BJ (cell line): ENCODE measurements at places on chromosomes 5 and 9. TPM values are rescaled to one million over a fixed set of nuclear protein-coding genes. Genes with fewer than 3 reads are reported as not detected.

DNA sequence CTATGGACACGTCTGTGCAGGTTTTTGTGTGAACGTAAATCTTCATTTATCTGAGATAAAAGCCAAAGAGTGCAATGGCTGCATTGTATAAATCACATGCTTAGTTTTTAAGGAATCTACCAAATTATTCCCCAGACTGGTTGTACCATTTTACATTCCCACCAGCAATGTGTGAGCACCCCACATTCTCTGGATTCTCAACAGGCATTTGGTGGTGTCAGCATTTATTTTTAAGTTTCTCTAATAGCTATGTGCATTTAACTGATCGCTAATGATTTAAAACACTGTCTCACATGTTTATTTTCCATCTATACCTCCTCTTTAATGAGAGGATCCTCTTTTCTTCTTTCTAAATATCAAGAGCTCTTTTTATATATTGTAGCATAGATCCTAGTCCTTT is 13.9 kb upstream of the ANKRD18A start:
- no peak for DNase-seq

DNA sequence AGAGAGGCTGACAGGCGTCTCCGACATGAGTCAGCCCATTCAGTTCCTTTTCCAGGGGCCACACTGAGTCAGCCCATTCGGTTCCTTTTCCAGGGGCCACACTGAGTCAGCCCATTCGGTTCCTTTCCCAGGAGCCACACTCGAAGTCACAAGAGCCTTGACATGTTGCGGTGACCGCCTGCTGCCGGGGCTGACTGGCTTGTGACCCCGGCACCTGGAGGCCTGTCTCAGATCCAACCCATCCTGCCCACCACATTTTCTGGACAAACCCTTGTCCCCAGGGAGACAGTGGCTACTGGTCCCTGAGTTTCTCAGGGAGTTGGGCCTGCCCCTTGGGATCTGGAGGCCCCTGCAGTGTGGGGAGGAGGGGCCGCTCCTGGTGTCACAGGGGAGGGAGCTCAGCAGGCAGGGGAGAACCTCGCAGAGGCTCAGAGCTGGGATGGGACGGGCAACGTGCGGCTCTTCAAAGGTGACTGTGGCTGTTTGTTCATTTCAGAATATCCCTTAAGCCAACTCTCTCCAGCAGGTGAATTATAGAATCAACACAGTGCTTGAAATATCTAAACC is 40.5 kb upstream of the LPCAT1 start:
- DNase-seq = no peak

The DOCK2 gene
- polyA plus RNA-seq = 2.0 TPM in 2 replicates

The GNPDA1 gene
- polyA plus RNA-seq = 12.5 TPM in 2 replicates
